ENCODE measurements at places on chromosomes 4 and X. TPM values are rescaled to one million over a fixed set of nuclear protein-coding genes. Genes with fewer than 3 reads are reported as not detected.

DNA sequence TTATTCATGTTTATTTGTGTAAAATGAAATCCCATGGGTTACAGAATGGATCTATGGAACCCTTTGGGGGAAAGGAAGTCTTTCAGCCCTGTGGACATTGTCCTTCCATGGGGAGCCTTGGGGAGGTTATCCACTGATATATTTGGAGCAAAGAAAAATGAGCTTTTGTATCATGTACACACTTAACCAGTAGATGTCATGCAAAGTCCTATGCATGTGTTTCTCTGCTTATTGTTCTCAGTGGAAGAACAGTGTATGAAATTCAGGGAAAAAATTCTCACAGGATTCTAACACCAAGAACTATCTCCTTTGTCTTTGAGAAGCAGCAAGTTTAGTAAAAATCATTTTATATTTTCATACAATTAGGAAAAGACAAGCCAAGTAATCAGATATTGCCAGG is 105.3 kb downstream of the DTHD1 start:
- DNase-seq, result peak; percentile 3

- peak; percentile 88 for DNase-seq
Observed at GRCh38 chrX:131747173-131747572, 203.3 kb downstream of the OR13H1 start.

GRCh38 chr4:7581477-7581876 is 146.7 kb upstream of the PSAPL1 start:
- DNase-seq, result peak; percentile 50

DNA sequence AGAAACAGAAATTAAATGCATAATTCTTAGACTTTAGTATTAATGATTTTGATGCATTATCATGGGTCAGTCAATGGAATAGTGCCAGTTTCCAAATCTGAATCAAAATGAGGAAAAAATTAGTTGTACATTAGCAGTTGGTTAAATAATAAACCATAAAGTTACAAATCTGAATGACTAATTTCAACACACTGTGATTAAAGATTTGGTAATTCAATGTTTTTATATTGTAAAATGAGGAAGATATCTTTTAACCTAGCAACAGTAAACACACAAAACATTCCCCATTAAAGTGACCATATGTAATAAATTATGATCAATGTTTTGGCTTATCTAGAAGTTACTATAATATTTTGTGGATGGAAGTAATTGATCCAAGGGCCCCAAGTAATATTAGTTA is 1.6 kb downstream of the FBXO8 start:
- no peak for DNase-seq

DNA sequence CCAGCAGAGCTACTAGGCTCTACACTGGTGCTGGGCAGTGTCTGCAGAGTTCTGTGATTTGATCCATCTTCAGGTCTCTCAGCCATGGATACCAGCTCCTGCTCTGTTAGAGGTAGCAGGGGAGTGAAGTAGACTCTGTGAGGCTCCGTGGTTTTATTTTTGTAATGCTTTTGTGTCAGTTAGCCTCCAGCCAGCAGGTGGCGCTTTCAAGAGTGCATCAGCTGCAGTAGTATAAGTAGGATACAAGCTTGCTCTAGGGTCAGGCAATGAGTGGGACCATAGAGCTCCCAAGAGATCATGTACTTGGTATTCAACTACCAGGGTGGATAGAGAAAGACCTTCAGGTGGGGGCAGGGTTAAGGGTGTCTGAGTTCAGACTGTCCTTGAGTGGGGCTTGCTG is 362.5 kb upstream of the TRAM1L1 start:
- no peak for DNase-seq

- DNase-seq, result no peak
Observed at GRCh38 chrX:1440506-1440905, 12.2 kb downstream of the ASMTL start.

GRCh38 chr4:116829187-116829586 is 256.2 kb downstream of the TRAM1L1 start:
- no peak for DNase-seq

GRCh38 chr4:114423582-114423981 is 175.0 kb upstream of the UGT8 start:
- DNase-seq, result no peak

DNA sequence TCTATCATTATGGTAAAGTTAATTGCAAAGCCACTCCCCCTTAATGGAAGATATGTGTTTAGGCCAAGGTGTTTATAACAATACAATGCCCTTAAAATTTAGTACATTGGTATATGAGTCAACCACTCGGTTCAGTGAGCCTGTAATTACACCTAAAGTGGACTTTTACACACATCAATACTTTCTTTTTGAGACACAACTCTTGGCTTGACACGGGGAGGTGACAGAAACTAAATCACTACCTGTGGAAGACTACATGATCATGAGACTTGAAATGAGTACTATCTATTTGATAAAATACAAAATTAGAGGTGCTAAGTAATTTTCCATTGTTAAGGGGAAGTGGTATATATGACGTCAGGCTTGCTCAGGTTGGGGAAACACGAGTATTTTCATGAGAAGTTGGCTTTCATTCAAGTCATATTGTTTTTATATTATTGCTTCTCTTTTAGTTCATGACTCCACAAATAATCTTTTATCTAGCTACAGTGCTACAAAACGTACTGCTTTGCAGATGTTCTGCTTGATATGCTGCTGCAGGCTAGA is 918.3 kb downstream of the ARAP2 start:
- DNase-seq, result no peak

DNA sequence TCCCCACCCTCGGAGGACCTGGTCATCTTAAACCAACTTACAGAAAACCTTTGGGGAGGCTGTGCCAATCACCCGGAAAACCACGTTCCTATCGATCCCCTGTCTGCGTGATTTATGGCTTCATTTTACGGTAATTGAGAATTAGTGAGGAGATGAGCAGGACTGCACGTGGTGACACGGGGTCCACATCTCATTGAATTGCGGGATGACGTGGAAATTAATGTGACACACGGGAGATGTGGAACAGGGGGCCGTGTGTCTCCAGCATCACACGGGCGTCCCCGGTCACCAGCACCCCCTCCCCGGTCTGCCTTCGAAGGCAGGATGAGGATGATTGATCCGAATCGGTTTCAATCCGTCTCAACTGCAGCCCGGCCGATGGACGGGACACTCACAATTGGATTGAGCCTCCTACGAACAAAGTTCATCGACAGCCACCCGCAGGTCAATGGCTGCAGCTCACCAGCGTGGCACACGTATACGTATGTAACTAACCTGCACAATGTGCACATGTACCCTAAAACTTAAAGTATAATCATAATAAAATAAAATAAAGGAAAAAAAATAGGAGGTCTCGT is 160.3 kb downstream of the SHOX start:
- DNase-seq, result no peak

DNA sequence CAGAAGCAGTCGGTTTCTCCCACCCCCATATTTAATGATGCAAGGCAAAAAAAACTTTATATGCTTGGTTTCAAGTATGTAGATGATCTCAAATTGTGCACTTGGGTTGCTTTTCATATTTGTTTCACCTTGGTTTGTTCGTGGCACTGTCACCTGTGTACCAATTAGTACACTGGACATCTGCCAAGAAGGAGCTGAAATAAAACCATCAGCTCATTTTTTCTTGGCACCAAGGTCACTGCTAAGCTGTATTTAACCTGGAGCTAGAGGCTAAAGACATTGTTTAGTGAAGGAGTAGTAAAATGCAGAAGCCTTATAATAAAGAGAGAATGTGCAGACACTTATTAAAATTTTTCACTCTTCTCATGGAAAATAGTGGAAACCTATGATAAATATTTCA is 430.8 kb downstream of the ARHGAP24 start:
- DNase-seq, result no peak

GRCh38 chr4:47968847-47969246 is 47.6 kb downstream of the CNGA1 start:
- no peak for DNase-seq

GRCh38 chrX:70452143-70452733 is 7.6 kb downstream of the DLG3 start:
- peak; percentile 47 for DNase-seq

DNA sequence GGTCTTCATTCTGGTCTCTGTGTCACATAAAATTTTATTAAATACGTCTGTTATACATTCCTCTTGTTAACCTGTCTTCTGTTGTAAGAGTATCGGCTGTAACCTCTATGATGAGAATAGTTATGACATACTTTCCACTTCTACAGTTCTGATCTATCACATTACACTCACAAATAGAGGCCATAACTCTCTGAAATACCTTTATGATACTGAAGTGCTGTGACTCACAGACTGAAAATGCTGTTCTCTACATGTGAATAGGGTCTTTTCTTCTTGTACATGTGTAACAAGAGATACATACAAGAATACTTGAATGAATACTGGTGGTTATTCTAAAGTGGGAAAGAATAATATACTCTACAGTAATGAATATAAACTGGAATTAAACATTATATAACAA is 1047.6 kb downstream of the TECRL start:
- no peak for DNase-seq

GRCh38 chr4:18691431-18692200 is 670.1 kb upstream of the LCORL start:
- no peak for DNase-seq

GRCh38 chrX:151702026-151702714 is 6.9 kb downstream of the PRRG3 start:
- no peak for DNase-seq

DNA sequence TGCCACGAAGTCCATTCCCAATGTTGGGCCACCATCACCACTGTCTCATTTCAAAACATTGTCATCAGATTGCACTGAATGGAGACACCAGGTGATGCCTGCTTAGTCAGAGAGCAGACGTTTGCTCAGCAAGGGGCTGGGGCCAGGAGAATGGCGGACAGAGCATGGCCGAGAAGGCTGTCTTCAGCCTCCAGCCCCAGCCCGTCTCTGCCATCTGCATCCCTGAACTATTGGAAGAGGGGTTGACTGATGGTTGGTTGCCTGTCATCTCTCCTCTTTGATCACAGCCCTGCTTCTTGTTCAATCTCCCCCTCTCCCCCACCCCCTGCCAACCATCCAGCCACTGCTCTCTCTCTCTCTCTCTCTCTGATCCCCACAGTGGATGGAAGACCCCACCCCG is 140.9 kb downstream of the SHOX start:
- DNase-seq, result no peak

DNA sequence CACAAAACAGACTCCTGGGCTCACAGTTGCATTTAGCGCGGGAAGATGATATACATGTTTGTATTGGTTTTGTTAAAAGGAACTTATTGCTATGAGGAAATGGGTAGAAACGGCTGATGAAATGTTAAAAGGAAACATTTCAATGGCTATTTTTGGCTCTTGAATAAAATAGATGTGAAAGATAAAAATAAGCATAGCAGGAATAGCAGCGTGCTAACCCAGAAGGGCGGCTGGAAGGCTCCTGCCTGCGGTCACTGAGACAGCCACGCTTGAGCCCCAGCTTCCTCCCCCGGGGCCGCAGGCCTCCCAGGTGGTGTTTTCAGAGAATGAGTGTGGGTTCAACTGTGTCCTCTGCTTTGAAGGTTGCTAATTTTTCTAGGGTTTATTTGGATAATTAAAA is 35.0 kb upstream of the CLCN4 start:
- no peak for DNase-seq

DNA sequence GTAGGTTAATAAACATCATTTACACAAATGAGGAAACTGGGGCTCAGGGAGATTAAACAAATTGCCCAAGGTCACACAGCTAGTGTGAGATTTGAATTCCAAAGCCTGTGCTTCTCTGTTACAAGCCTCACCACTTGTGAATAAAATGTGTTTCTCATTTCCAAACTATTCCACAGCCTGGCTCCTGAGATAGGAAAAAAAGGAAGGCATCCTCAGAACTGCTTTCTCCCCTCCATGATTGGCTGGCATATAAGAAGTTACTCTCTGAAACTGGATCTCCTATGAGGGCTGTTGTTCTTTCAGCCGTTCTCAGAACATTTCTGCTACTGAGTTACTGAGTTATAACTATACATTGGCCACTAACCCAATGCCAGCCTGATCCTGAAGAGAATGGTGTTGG is 237.9 kb downstream of the MAML3 start:
- no peak for DNase-seq

- DNase-seq, result no peak
Observed at GRCh38 chrX:15814771-15815365, 24.6 kb downstream of the ZRSR2 start.

DNA sequence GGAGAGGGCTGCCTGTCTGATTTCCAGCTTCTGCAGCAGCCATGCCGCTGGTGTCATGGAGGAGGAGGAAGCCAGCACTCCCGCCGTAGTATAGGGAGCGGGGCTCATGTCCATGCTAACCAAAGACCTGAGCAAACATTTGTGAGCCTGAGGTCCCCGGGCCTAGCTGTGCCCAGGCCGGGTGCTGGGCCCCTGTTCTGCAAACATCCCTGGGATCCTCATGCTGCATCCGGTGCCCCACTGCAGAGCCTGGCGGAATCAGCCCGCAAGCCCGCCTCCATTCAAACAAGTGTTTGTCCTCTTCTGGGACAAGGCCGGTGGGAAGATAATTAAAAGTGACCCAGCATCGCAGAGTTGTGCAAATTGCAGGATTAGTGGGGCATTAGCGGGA is 106.3 kb downstream of the SORCS2 start:
- DNase-seq, result no peak

DNA sequence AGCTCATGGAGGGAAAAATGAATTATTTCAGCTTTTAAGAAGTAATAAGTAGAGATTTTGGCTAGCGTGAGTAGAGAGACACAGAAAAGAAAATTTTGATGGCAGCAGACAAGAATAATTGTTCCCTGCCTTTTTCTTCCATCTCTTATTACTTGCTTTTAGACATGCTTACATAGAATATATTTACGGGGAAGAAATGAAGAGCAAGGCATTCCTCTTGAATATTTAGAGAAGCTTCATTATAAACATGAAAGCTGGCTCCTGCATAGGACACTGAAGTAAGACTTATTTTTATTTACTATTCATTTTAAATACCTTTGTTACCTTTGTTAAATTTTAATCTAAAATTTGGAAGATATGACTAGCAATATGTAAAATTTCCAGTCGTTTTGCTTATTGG is 32.2 kb downstream of the DCK start:
- DNase-seq, result no peak

- DNase-seq, result no peak
Observed at GRCh38 chrX:13168269-13168668, 123.8 kb upstream of the FAM9C start.

DNA sequence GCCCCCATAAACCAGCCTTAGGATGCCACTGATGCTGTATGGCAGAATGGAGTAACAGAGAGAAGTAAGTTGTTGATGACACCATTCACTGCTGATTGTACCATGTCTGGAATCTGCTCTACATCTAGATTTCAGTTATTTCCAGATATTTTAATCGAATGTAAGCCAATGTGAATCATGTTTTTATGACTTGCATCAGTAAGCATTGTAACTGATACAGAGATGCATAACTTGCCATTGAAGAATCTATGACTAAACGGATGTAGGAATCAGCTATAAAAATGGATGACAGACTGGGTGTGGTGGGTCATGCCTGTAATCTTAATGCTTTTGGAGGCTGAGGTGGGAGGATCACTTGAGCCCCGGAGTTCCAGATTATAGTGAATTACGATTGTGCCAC is 161.0 kb upstream of the GATB start:
- DNase-seq, result no peak

GRCh38 chr4:77581724-77582123 is 23.9 kb upstream of the CXCL13 start:
- no peak for DNase-seq

The AKAP14 gene
- not detected for polyA plus RNA-seq

The ADAMTS3 gene
- 1.9 TPM for polyA plus RNA-seq

The PDLIM3 gene
- polyA plus RNA-seq, result 314 TPM

The SPIN2B gene
- polyA plus RNA-seq, result 15.2 TPM

The UGT2A3 gene
- polyA plus RNA-seq, result 0.16 TPM

The PJA1 gene
- polyA plus RNA-seq, result 89.3 TPM

The FGF16 gene
- polyA plus RNA-seq, result not detected

The BEND4 gene
- polyA plus RNA-seq, result 0.10 TPM

Measured in muscle of arm (tissue), 14 donors.